ENCODE measurements at places on chromosomes 2 and 18.

GRCh38 chr2:46699934-46700256 is 215.7 kb downstream of the MCFD2 start:
- DNase-seq: no peak

GRCh38 chr2:133369901-133370658 is 198.2 kb downstream of the NCKAP5 start:
- no peak for DNase-seq

DNA sequence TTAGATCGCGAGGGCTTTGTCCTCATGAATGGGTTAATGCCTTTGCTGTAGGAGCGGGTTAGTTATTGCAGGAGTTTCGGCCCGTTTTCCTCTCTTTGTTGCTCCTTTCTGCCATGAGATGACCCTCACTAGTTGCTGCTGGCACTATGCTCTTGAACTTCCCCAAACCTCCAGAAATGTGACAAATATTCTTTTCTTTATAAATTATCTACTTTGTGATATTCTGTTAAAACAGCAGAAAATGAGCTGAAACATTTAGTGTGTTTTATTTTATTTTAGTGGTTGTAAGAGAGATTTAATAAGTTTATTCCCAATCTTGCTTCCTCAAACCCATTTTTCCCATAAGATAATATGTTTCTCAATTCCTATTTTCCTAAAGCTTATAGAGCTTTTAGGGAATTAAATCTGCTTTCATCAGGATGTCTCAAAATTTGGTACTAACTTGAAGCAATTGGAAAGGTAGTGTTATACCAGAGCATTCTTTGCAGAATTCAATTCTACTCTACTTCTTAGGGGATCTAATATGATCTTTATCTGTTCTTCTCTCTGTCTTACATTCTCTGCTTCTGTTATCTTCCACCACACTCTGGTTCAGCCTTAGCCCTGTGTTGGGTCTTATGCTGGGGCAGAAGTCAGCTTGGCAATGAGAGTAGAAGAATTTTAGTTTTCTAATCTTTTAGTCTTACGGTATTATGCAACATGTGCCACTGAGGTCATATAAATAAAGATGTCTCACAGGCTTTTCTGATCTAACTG is 23.1 kb downstream of the DDX1 start:
- DNase-seq: no peak

DNA sequence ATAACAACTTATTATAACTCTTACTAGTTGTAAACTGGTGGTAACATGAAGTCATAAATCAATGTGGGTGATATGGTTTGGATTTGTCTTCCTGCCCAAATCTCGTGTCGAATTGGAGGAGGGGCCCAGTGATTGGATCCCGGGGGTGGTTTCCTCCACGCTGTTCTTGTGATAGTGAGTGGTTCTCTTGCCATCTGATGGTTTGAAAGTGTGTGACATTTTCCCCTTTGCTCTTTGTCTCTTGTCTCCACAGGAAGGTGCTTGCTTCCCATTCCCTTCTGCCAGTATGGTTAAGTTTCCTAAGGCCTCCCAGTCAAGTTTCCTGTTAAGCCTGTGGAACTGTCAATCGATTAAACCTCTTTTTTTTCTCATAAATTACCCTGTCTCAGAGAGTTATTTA is 321.6 kb downstream of the DSEL start:
- DNase-seq: no peak

- no peak for DNase-seq
Observed at GRCh38 chr2:142722569-142722968, 154.9 kb upstream of the KYNU start.

DNA sequence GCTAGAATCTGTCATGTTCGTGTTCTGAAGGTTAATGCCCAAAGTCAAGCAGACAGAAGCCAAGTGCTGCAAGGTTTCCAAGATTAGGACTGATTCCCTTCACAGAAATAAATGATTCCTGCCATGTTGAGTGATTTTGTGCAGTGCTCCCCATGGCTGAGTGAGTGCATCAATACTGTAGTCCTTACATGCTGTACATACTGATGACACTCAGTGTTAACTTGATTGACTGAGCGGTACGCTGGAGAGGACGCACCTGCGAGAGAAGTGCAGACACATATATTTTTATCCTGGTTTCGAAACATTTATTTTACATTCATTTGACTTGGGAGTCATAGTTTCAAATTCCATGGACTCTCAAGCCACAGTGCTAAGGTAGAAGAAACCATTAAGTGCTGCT is 92.0 kb downstream of the ASXL3 start:
- DNase-seq: no peak

Data from T-helper 1 cell (primary cell).